Activated naive CD4-positive, alpha-beta T cell treated with anti-CD3 and anti-CD28 coated beads, Interleukin-2, amount 10 ng/mL, durations not matched to agents 7 days and 5 days (primary cell): ENCODE measurements at places on chromosomes 4 and X.

DNA sequence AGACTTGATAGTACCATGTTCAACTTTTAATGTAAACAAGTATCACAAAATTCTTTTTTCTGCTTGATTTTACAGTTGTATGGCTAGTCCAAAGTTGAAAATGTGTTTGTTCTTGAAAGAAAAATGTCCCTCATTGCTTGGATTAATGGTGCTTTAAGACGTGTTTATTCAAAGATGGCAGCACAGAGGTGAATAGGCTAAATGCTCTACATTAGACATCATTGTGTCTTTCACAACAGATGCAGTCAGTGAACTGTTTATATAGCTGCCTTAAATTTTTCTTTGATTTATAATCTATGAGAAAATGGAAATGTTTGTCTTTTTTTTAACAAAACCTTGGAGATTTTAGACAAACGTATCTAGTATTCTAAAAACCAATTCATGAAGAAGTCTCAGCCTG, 137.3 kb downstream of the BMPR1B start:
- DNase-seq: no peak

GRCh38 chrX:103685396-103685795, 1.1 kb downstream of the MORF4L2 start:
- no peak for DNase-seq

- DNase-seq: no peak
Observed at GRCh38 chr4:4492161-4492847, 49.5 kb downstream of the STX18 start.

DNA sequence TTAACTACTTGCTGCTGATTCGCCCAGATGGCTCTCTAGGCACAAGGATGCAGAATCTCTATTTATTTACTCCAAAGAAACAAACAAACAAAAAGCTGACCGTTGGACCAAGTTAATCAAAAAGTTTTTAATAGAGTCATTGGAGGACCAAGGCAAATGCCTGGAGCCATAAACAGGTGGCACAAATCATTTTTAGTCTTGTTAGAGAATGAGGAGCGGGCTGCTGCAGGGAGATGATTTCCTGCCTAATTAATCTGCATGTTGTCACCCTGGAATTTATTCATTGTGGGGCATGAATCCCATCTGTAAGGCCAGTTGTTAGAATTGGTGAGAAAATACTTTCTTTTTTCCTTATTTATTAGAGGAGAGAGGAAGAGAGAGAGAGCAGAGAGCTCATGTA, 147.4 kb upstream of the GATB start:
- DNase-seq: no peak

GRCh38 chr4:42654631-42655268, 2.2 kb downstream of the ATP8A1 start:
- no peak for DNase-seq

DNA sequence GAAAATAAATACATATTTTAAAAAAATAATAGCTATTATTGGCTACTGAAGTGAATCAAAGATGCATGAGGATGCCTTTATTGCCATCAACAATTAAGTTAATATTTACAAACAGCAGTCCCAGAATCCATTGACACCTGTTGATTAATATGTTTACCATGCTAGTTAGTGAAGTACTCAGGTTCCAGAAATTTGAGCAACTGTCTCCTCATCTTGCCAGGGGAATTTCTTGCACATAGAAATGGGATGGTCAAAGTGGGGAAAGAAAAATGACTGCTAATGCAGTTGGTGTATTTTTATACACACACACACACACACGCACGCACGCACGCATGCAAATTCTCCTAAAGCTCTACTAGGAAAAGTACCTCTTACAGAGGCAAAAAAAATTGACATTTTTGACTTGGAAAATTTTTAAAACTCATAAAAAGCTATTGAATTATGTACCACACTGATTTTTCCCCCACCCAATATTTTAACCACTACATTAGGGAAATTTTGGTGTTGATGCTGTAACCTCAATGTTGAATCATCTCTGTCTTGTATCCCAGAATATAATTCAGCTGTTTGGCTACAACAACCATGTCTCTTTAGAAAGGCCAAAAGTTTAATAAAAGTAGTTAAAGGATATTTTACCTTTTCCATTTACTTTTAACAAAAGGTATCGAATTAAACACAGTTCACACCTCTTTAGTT, 105.3 kb upstream of the TMEM150C start:
- no peak for DNase-seq

DNA sequence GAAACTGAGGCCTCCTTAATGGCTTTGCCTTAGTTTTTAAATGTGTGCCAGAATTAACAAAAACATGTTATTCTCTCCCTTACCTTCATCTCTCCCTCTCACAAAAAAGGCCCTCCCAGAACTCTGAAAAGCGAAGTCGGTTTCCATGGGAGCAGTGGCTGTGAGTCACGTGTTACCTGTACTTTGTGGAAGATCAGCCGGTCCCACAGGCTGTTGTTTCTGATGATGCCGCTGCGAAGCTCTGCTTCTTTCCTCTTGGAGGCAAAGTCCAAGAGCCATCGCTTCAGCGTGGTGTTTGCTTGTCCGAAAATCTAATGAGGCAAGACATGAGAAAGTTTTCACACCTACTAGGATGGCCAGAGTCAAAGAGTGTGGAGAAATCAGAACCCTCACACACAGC, 32.5 kb upstream of the CENPU start:
- no peak for DNase-seq

DNA sequence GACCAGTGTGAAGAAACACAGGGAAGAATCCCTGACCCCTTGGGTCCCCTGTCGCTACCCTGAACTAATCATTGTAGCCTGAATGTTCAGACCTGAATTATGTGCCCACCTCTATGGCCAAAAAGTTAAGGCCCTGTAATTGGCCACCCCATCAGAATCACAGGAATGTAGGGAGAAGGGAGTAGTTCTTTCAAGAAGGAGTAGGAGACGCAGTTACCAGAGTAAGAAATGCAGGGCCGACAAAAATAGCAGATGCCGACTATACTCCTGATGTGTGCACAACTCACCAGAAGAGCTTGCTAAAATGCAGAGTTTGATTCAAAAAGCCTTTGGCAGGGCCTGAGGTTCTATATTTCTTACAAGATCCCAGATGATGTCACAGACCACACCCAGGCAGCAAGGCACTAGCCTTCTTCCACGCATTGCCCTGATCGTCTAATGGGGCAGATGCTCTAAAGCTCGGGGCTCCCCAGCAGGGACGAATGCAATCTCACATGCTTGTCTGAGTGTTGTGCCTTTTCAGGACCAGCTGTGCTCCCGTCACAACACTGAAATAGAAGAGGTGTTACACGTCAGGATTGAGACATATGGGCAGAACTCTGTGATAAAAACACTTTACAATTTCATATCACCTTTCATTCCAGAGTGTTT, 161.0 kb upstream of the FAM241A start:
- DNase-seq: no peak

GRCh38 chr4:169885893-169886292, 128.1 kb upstream of the HPF1 start:
- DNase-seq: no peak

DNA sequence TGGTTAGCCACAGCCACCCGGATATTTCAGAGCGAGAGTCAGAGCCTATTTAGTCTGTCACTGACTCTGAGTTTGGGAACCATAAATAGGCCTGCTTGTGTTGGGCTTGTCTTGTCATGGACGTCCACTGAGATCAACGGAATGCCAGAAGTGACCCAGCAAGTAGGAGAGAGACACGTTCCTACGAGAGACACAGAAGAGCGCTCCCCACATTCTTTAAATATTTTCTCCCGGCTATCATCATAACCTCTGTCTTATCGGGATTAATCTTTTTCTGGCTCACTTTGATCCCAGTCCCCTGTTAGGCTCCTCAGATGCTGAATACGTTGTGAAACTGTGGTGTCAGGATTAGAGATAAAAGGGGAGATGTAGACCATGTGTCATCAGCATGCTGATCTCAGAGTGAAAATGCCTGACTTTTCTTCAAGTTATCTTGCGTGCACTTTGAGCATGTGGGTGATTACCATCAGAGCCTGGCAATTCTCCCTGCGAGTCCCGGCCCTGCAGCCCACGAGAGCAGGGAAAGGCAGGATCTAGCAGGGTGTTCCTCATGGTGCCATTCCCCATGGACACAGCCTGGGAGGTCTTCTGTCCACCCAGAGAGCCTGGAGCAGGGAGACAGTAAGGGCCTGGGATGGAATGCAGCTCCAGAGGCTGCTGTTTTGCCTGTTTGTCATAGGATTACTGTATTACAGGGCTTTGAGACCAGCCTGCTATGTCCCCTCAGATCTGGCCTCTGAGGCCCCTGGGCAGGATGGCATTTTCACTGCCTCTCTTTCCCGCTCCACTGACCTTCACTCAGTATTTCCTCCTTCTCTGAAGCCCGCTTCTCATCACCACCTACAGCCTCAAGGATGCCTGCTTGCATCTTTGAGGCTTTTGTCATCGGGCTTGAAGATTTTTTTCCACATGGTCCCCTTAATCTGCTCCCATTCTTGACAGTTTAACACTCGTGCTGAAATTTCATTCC, 2.8 kb upstream of the TENM3 start:
- no peak for DNase-seq
